ENCODE measurements at places on chromosomes 2 and 18. TPM values are rescaled to one million over a fixed set of nuclear protein-coding genes. Genes with fewer than 3 reads are reported as not detected.

Gene MYCN
- 7.0 TPM for total RNA-seq

Gene MAT2A
- total RNA-seq = 66.2 TPM

Gene NTSR2
- not detected for total RNA-seq

Gene ERFE
- not detected for total RNA-seq

Gene CD302
- total RNA-seq = 19.1 TPM

Gene PSD4
- 48.2 TPM for total RNA-seq

All from transverse colon (tissue), 4 donors.